ENCODE measurements at places on chromosomes 5 and 9. TPM values are rescaled to one million over a fixed set of nuclear protein-coding genes. Genes with fewer than 3 reads are reported as not detected.

Gene C6
- 0.46 TPM for polyA plus RNA-seq

GRCh38 chr5:135348918-135349317, 50.1 kb downstream of the MACROH2A1 start:
- DNase-seq: no peak

GRCh38 chr5:126963822-126964375, 66.5 kb downstream of the MARCHF3 start:
- DNase-seq: no peak

DNA sequence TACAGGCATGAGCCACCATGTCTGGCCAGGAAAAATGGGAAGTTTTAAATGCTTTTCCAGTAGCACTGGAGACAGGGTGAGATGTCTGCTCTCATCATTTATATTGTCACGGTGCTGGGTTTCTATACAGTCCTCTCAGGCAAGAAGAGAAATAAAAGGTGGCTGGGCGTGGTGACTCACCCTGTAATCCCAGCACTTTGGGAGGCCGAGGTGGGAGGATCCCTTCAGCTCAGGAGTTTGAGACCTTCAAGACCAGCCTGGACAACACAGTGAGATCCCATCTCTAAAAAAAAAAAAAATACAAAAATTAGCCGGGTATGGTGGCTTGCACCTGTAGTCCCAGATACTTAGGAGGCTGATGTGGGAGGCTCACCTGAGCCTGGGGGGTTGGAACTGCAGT, 4.8 kb upstream of the GRIN1 start:
- no peak for DNase-seq

DNA sequence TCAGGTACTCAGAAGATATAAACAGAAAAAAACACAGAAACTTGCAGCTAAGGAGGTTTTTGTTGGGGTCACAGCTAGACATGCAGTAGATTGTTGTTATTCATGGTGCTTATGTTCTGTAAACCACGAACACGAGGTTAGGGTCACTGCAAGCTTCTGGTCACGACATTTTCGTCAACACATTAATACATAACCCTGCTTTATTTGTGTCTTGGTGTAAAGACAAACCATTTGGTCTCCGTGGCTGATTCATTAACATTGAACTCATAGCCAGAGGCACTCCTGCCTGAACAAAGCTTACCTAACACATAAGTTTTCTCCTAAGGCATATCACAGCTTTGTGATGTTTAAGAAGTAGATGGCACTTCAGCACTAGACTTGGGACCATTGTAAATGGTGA, 16.9 kb downstream of the TEK start:
- DNase-seq: no peak

Measured in left lung (tissue), 14 donors.